Stomach (tissue), 19 donors: ENCODE measurements at places on chromosomes 4 and X. TPM values are rescaled to one million over a fixed set of nuclear protein-coding genes. Genes with fewer than 3 reads are reported as not detected.

The BLTP1 gene
- 17.4 TPM for polyA plus RNA-seq

The CYLC1 gene
- polyA plus RNA-seq, result not detected

The ITGB1BP2 gene
- polyA plus RNA-seq, result 1.3 TPM

The GRIA3 gene
- 0.87 TPM for polyA plus RNA-seq

DNA sequence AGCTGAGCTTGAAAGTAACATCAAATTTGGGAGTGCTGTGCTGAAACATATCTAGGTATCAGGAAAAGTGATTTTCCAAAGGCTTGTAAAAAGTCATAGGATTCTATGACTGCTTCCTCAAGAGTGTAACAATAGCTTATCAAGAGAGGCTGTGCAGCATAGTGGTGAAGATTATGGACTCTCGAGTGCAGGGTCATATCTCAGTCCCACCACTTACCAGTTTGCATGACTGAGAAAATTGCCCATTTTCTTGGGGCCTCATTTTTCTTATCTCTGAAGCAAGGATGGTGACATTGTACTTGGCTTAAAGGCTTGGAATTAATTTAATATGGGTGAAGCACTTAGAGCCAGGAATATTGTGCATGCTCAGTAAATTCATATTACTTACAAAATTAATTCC is 57.2 kb downstream of the AFF1 start:
- no peak for DNase-seq

GRCh38 chr4:1802151-1802715 is 9.1 kb downstream of the FGFR3 start:
- DNase-seq, result peak; percentile 43

DNA sequence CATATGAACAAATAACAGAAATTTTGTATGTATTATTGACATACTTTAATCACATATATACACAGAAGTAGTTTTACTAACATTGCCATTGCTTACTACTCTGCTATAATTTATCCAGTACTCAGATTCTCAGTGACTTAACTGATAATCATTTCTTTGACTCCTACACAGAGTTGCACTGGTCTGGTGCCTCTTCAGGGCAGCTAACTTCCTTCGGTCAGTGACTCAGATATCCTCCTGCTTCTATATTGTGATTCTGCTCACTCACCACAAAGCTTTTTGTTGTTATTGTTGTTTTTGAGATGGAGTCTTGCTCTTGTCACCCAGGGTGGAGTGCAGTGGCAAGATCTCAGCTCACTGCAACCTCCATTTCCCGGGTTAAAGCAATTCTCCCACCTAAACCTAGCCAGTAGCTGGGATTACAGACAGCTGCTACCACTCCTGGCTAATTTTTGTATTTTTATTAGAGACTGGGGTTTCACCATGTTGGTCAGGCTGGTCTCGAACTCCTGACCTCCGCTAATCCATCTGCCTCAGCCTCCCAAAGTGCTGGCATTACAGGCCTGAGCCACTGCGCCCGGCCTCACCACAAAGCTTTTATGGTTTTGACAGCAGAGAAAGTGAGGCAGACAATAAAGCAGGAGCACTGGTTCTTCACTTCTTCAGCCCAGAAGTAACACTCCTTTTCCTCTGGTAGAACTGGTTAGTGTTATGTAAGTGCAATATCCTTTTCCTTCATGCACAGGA is 499.3 kb downstream of the EPHA5 start:
- DNase-seq, result no peak

DNA sequence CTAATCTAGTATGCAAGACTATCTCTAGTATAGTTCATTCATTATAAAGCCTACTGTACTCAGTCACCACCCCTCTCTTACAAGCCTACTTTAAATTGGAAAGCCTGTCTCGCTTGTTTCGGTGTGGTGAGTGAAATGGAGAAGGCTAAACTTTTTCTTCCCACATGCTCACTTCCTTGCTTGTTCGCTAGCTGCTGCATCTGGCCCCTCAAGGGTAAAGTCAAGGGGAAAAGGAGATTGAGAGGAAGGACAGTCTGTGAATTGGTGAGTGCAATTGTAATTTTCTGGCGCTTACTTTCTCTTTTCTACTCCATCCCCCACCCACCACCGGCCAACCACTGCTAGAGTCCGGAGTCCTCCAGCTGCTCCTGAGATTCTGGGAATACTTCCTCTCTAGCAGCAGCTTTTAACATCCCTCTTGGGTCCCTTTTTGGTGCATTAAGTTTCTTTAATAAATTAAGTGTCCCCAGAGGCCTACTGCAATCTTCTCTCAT is 12.1 kb upstream of the ARAP2 start:
- no peak for DNase-seq

GRCh38 chr4:184957446-184958115 is 60.7 kb upstream of the HELT start:
- no peak for DNase-seq

DNA sequence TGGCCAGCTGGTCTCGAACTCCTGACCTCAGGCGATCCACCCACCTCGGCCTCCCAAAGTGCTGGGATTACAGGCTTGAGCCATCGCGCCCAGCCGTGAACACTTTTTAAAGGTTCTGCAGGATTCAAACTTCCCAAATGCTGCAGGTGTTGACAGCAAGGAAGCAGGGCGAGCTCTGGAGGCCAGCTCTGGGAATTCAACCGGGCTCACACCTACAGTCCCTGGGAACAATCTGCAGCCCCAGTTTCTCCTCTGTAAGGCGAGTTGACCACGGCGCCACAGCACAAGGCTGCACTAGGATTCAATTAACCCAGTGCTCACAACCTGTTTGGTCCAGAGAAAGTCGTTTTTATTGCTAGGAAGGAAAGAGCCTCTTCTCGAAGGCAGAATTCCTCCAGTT is 1.6 kb downstream of the MTNR1A start:
- DNase-seq, result no peak
